ENCODE measurements at places on chromosomes 1 and 21. TPM values are rescaled to one million over a fixed set of nuclear protein-coding genes. Genes with fewer than 3 reads are reported as not detected.

ZNF593OS gene
- not detected for total RNA-seq

IL6R gene
- total RNA-seq: 3.8 TPM

CD52 gene
- not detected for total RNA-seq

CD247 gene
- total RNA-seq: not detected

DNA sequence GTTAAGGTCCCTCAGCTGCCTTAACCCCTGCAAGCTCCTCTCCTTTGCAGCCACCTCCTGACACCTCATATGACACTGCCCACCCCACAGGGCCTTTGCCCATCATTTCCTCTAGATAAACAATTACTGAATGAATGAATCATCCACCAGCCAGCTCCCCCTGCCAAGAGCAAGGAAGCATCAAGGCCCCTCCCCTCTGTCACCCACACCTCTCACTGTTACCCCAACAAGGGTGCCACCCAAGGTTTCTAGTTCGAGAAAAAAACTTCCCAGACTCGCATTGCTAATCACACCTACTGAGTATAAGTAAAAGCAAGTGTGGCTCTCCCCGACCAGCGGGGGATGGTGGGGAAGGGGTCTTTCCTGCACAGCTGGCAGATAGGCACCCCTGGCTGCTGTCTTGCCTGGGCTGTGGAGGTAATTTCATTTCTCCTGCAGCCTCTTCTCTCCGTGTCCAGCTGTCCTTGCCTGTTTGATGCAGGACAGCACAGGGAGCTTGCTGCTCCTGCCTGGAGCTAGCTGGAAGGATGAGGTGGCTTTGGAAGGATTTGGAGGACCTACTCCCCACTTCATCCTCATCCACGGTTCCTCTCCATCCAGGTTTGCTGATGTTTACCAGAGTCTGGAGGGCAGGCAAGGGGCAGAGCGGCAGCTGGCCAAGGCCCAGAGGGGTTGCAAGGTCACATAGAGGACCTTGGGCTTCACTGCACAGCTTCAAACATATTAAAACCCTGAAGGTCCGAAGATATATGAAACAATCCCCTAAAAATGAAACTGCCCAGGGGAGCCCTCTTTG is 33.1 kb upstream of the LBR start:
- peak; percentile 29 for DNase-seq

DNA sequence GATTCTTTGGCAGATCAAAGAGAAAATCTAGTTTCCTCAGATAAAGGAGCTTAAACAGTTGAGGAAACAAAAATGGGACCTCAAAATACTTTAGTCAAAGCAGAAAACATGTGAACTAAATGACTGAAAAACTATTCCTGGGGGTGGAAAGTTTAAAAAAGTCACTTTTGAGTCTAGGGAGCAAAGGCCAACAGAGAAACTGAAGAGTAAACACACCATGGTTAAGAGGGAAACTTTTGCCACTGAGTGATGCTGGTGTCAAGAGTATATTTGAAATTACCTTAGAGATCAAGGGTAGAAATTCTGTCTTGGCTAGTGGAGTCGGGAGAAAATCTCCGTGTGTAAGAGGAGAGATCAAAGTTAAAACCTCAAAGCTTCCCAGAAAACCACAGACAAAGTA is 501.2 kb upstream of the ADGRL4 start:
- DNase-seq: no peak

- DNase-seq: no peak
Observed at GRCh38 chr1:245718951-245719350, 564.2 kb downstream of the KIF26B start.

GRCh38 chr1:24233684-24234600 is 46.9 kb upstream of the IFNLR1 start:
- peak; percentile 15 for DNase-seq

DNA sequence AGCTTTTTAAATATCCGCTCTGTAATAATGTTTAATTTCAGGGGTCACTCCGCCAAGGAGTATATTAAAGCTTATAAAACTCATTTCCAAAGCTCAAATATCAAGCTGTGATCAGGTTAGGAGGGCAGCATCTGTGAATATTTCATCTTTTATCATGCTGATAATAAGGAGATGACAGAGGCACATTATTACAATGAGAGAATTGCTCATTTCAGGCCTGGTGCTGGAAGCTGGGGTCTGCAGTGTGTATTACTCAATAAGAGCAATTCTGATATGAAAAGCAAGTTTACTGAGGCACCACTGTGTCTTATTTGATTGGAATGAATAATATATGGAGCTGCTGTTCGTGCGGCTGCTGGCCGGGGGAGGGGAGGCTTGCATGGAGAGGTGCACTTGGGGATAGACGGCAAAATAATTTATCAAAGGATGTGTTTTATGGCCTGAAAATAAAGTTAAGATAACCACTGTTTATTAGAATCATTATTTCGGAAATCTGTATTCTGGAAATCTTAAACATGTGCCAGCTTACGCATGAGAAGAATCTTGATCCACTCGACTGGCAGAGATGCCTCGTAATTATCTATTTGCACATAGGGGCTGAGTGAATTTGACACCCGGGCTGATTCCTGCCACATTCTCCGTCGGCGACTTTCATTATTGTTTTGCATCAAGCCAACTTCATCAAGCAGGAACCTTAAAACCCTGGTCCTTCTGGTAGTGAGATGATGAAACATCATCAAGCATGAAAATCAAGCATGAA is 173.2 kb downstream of the RRAGC start:
- no peak for DNase-seq

DNA sequence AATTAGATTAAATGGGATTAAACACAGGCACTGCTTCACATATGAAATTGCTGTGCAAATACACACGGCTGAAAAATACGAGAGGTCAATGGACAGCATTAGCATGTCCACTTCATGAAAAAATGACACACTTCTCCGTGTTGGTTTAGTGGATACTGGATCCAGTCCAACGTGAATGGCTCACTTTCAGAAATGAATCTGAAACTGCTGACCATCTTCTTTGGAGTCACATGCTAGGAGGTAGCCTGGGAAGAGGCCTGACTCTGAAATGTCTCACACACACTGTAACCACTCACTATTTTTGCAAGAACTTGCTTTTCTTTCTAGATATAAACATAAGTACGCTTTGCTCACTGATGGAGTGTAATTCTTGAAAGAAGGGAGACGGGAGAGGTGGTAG is 127.3 kb downstream of the HLCS start:
- DNase-seq: peak; percentile 43

DNA sequence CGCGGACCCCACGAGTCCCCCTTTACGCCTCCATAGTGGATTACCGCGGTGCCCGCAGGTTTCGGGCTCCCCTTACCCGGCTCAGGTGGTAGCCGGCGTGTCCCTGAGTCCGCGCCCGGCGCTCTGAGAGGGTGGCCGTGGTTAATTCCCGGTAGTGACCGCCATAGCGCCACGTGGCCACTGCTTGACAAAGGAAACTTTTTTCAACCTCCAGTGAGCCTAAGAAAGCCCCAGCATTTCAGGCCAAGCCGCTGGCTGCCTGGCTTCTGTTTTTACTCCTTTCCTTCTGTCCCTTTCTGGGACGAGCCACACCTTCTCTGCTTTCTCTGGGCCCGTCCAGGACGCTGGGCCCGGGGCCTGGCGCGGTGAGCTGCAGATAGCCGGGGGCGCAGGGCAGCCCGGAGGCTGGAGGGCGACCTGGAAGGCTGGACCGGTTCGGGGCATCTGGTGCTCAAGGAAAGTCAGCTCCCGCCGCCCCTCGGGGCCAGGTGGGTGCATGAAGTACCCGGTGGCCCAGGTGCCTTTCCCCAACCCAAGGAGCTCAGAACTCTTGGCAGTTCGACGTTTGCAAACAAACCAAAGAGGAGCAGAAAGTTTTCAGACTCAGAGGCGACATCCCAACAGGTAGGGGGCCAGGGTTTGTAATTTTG is 540 bp upstream of the C1orf198 start:
- peak; percentile 72 for DNase-seq

DNA sequence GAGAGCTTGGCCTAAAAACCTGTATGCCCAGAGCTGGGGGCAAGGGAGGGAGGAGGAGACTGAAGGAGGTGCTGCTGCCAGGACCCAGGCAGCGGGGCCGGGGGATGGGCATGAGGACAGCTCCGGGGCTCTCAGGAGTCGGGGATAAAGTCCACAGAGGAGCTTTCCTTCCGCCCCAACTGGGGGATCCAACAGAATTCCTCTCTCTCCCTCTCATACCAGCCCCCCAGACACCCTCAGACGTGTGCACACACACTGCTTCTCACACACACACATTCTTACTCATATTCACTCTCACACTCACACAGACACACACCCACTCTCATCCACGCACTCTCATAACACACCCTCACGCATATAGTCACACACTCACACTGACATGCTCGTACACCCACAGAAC is 39.1 kb downstream of the SYF2 start:
- DNase-seq: no peak

GRCh38 chr1:180175806-180176205 is 21.1 kb downstream of the QSOX1 start:
- DNase-seq: no peak

Measured in M059J (cell line).